ENCODE measurements at places on chromosomes 11 and 22. TPM values are rescaled to one million over a fixed set of nuclear protein-coding genes. Genes with fewer than 3 reads are reported as not detected.

DNA sequence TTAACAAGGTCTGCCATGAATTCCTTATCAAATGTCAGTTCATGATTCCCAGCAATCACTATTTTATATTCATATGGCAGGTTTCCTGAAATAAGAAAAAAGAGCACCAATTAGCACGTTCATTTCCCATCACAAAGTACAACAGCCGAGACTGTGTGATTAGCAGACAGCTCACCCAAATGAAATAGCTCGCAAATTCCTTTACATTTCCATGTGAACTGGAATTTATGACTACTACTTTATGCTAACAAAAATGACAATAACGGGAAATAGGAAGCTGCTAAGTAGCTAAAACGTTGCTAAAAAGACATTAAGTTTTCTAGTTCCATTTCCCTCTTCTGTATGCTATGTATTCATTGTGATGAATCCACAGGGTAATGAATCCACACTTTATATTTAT lies 90.7 kb downstream of the MPPED2 start:
- H3K4me3 ChIP-seq, result no peak overlapping the region
- no peak overlapping the region for H3K27ac ChIP-seq
- H3K36me3 ChIP-seq, result no peaks in the 10 kb centered on the region
- H3K27me3 ChIP-seq, result no peaks in the 10 kb centered on the region

DNA sequence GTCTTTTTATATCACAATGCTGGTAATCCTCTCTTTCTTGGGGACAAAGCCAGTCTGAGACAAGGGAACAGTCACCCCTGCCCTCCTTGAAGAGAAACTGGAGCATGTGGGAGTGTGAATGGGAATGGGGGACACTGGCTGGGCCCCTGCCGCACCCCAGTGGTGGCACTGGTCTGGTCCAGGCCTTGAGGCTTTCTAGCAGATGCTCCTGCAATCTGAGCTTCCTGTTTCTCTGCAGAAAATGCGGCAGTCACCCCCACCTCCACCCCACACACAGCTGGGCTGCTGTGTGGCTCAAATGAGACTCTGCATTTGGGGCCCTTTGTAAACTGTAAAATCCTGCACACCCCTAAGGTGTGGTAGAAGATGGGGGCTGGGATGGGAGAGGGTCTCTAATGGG lies 6.6 kb upstream of the MARK2 start:
- DNase-seq, result peak; percentile 64
- no peaks in the 10 kb centered on the region for H3K36me3 ChIP-seq
- H3K27ac ChIP-seq, result no peak overlapping the region
- H3K27me3 ChIP-seq, result no peaks in the 10 kb centered on the region

The TMPRSS13 gene
- 0.54 TPM for total RNA-seq

DNA sequence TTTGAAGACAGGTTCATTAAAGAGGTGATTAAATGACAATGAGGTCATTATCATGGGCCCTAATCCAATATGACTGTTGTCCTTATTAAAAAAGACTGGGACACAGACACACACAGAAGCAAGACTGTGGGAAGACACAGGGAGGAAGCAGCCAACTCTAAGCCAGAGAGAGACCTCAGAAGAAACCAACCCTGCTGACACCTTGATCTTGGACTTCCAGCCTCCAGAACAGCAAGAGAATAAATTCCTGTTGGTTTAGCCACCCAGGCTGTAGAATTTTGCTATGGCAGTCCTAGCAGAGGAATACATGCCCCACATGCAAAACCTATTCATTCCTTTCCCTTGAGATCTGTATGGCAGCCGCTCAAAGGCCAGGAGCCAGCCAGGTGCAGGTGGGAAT lies 35.6 kb upstream of the CACNG2 start:
- no peaks in the 10 kb centered on the region for H3K27me3 ChIP-seq
- no peaks in the 10 kb centered on the region for H3K36me3 ChIP-seq
- H3K4me1 ChIP-seq, result no peaks in the 10 kb centered on the region
- H3K27ac ChIP-seq, result no peak overlapping the region
- no peak for DNase-seq

Measured in aorta (tissue), 5 donors.